NCI-H1694 (cell line): ENCODE measurements at places on chromosomes 11 and 22.

DNA sequence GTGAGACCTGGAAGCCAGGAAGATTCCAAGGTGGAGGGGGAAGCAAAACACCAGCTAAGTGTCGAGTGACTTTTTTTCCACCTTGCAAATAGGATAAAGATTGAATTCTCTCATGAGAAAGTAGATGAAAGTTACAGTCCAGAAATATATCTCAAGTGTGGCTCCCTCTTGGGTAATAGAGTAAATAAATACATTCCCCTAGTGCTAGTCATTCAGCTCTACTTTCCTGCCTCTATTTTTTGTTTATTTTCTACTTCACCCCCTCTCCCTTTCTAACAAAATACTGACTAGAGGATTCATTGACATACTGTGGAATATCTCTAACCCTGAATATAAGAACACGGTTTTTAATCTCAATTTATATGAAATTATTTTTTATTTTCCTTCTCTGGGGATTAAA, 19.2 kb upstream of the OOSP4B start:
- no peak for DNase-seq

- no peak for DNase-seq
These were observed 2.6 kb upstream of the CHADL start for GRCh38 chr22:41243361-41243760.

DNA sequence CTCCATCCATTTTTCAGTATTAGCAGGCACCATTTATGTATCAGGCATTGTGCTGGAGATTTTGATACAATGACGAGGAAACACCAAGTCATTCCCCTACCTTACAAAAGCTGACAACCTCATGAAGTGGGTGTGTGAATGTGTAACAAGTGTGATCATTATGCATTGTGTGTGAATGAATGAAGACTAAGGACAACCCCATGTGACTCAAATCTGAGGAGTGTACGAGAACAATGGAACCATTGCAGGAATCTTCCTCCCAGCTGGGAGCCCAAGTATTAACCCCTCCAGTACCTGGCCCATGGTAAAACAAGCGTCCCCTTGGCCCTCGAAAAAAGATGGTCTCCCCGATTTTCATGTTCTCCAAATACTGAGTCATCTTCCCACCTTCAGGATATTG, 4.4 kb downstream of the CYB5R2 start:
- no peak for DNase-seq

GRCh38 chr11:1640076-1640946, 10.7 kb downstream of the KRTAP5-5 start:
- no peak for DNase-seq

GRCh38 chr22:40334899-40335298, 11.4 kb upstream of the ADSL start:
- no peak for DNase-seq
